NCI-H2029 treated with DMSO at 0.1 percent for 48 hours (cell line): ENCODE measurements at places on chromosomes 7 and 10.

DNA sequence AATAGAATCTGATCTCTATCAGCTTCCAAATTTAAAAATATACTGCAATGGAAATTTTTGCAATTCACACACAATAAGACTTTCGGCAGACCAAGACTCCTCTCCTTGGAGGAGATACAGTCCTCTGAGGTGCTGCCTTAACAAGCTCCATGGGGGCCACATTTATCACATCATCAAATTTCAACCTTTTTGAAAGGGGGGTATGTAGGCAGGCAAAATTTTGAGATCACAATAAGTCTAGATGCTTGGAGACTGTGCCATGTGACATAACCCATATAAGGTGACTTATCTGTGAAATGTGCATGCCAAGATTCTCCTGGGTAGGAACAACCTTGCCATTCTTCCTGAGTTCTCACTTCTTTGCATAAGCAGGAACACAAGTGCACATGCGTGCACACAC, at the start of gene OR2A12:
Gene OR2A12 (plus strand): TSS at position 301 of the 400 bp plus-strand sequence. CDS start 8,830 bp downstream, outside the sequence.
- no peak for DNase-seq

GRCh38 chr10:82691211-82691610, 816.2 kb downstream of the NRG3 start:
- DNase-seq = no peak

GRCh38 chr10:101355072-101355706, 1.2 kb downstream of the BTRC start:
- no peak for DNase-seq

GRCh38 chr7:8175929-8176369, 86.0 kb downstream of the ICA1 start:
- no peak for DNase-seq

DNA sequence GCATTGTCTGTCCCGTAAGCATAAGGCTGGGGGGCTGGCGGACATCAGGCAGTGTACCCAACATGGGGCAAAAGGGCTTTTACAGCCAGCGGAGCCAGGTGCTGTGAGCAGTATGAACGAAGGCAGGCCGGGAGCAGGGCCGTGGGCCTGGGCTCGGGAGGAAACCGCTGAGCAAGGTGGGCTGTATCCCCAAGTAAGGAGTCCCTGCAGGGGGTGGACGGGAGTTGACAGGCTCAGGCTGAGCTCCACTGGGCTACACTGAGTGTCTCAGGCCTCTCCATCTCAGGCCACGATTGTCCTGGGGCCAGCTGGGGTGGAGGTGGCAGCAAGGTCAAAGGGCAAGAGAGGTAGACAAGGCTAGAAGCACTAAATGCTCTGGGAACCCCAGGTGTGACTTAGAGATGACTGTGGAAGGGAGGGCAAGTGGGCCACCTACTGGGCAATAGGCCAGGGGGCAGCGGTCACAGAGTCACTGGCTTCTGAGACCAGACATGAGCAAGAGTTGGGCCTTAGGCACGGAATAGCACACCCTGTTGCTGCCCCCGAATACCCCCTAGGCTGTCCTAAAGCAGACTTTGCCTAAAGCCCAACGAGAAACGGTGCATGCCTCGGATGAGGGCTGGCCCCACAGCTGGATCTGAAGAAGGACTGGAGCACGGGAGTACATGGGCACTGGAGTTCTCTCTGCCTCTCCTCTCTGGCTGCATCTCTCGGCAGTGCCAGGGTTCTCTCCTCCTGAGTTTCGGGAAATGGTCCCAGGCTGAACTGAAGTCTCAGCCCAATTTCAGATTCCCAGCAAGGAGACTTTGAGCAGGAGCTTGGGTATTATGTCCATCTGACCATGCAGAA, 10.8 kb upstream of the RAMP3 start:
- no peak for DNase-seq

- no peak for DNase-seq
These were observed 34.1 kb upstream of the ARMC3 start for GRCh38 chr10:22893781-22894180.

DNA sequence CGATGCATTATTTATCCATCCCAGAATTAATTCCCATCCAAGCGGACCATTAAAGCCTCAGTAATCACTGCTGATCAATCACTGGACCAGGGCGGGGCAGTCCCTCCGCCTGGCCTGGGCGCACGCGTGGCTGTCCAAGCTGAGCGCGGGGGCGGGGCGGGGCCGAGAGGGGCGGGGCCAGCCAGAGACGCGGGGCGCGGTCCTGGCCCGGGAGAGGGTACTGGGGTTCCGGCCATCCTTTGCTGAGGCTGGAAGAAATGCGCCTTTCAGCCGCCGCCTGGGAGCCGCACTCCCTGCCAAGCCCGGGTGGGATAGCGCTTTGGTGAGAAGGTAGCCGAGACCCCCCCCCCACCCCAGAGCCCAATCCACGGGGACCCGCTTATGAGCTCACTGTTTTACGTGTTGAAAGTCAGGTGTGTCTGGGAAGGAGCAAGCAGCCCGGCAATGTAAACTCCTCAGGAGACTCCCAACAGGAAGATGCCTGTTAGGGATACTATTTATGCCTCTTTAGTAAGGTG, at the start of gene ARHGAP22:
Gene ARHGAP22 (minus strand): TSS at position 83 of the 518 bp plus-strand sequence. CDS start 277 bp downstream, outside the sequence.
- DNase-seq = no peak

GRCh38 chr10:113519681-113520115, 33.2 kb upstream of the HABP2 start:
- DNase-seq = no peak

DNA sequence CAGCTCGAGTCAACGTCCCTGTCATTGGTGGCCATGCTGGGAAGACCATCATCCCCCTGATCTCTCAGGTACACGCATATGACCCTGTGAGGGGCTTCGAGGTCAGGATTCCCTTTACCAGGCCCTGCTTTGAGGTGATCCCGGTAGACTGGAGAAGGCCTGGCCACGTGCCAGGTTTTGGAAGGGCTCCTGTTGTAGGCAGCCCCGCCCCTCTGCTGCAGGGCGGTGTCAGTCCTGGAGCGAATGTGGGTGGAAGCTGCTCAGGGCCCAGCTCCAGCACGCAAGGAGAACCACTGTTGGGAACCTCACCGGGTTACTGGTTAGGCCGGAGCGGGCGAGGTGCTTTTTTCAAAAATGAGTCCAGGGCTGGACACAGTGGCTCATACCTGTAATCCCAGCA, 15.6 kb downstream of the MDH2 start:
- DNase-seq = no peak

DNA sequence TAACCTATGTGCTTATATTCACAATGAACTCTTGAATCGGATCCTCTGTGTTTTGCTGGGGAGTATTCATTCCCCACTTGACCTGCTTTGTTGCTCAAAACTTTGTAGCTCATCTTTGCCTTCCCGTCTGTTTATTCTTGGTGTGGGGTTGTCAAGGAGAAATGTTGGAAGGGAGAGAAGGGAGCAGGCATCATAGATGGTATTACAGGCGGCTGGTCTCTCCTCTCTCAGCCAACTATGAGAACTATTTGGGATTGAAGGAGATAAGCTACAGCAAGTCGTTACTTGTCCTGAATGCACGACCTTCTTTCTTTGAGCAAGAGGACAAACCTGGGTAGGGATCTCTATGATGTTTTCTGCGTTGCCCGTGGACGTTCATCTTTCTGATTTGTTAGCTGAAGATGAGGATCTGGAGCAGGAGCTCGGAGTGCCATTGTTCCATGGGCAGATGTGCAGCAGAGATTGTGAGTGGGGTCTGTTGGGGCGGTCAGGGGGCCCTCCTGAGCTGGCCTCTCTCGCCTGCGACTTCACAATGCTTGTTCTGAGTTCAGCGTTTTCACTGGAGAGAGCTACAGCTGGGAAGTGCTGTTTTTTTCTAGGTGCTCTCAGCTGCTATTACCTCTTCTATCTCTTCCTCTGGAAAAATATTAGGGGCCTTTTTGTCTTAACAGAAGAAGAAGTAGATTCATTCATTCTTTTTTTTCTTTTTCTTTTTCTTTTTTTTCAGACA, 126.9 kb upstream of the KLF6 start:
- no peak for DNase-seq

DNA sequence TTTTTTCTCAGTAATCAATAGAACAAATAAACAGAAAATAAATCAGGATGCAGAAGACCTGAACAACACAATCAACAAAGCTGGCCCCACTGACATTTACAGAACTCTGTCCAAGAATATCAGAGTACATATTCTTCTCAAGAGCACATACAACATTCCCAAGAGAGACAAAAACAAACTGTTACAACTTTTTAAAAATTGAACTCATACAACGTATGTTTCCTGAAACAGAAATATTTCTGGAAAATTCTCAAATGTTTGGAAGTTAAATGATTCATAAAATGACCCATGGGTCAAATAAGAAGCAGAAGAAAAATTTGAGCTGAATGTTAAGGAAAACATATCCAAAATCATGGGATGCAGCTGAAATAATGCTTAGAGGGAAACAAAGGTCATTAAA, 93.9 kb upstream of the VIPR2 start:
- DNase-seq = no peak

DNA sequence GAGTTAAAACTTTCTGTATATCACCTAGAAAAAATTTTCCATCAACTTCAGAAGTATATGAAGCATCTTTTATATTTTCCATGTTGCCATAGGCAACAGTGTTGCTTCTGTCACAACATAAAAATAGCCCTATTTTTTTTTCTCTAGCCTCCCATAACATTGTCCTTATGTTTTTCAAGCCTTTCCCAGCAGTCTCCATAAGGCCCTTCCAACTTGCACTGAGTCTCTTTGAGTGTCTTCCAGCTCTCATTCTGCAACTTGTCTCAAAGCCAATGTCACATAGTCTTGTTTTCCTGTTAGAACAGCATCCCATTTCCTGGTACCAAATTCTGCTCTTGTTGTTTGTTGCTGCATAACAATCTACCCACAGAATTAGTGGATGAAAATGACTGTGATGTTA, 1055.5 kb upstream of the GHITM start:
- no peak for DNase-seq

GRCh38 chr10:115171392-115171960, 78.3 kb downstream of the ATRNL1 start:
- DNase-seq = no peak

- no peak for DNase-seq
These were observed 145.0 kb downstream of the C7orf25 start for GRCh38 chr7:42766782-42767423.

DNA sequence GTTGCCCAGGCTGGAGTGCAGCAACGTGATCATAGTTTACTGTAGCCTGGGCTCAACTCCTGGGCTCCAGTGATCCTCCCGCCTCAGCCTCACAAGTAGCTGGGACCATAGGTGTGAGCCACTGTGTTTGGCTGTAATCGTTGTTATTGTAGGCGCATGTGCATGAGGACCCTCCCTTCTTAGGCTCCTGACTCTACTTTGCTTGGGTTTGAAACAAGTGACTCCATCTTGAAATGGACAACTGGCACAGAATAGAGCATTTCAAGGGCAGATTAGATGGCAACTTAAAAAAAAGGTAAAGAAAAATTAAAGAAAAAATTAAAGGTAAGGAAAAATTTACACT, 15.4 kb upstream of the GIMAP8 start:
- DNase-seq = no peak

- DNase-seq = no peak
These were observed 256.8 kb downstream of the CELF2 start for GRCh38 chr10:11274452-11274851.

GRCh38 chr7:69450456-69450855, 147.8 kb upstream of the AUTS2 start:
- no peak for DNase-seq

DNA sequence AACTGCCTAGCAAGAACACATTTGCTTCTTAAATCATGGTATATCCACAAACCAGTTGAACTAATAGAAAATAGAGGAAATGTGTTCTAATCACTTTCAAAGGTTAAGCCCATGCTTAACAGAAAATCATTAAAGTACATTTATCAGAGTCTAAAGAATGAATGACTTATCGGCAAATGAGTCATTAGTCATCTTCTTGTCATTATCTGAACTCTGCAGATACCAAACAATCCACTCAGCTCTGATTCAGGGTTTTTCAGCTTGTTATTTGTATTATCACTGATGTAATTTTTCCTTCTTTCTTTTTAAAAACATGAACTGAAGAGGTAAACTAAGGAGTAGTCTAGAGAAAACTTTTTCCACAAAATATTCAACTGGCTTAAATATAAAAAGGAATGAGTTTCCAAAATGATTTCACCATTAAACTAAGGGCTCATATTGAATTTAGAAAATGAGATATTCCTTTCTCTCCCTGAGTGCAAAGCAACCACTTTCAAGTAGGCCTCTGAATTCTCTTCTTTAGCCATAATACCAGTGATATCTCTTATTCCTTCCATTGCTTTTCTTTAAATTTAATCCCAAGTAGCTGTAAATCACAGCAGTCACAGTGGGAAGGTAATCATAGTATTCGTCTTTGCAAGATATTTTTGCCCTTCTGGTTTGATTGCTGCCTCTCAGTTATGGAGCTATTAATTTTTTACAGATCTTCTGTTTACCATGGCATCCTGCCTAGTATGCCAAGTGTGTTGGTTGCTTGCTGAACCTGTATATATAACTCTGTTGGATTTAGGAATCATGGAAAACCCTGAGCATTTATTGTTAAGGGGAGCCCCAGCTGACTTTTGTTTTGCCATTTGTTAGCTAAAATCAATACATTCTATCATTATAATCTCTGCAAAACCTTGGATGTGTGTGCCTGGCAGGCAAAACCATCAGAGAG, 125.1 kb downstream of the THSD7A start:
- no peak for DNase-seq

- DNase-seq = no peak
These were observed 5.6 kb downstream of the PLEKHS1 start for GRCh38 chr10:113756940-113757543.
